Astrocyte of the cerebellum (primary cell): ENCODE measurements at places on chromosomes 7 and 10.
A peak's percentile ranks its signal among the peaks of the same experiment; 100 is the strongest.

DNA sequence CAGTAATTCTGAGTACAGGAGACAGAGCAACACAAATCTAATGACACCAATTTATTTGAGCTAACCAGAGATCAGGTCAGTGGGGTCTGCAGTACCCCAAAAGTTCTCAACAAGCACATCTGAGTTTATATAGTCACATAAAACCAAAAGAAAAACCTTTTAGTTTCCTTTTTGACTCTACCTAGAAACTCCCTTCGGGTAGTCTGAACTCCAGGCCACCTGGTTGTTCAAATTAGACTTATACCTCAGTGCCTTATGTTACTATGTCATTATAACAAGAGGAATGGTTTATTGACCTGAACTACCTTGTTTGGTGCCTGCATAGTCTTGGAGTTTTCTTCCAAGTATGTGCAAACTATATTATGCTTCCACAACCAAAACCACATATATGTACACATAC is 14.6 kb downstream of the ZCWPW1 start:
- no peak for DNase-seq

DNA sequence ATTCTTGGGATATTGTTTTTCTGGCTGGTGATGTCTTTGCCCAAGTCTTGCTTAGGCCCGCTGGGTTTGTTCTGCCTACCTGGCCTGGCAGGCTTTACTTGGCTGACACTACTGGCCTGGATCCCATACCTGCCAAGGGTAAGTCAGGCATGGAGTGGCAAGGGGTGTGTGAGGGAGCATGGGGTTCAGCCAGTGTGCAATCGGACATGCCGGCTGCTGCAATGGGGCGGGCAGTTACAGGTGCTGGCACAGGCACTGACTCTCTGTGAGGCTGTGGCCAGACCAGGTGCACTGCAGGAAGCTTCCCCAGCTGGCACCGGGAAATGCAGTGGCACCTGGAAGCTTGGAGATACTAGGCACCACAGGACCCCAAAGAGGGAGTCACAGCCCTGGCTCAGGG is 168.4 kb downstream of the PON1 start:
- DNase-seq: no peak

- peak; percentile 23 for DNase-seq
Observed at GRCh38 chr7:124085179-124085578, 52.3 kb upstream of the TMEM229A start.

DNA sequence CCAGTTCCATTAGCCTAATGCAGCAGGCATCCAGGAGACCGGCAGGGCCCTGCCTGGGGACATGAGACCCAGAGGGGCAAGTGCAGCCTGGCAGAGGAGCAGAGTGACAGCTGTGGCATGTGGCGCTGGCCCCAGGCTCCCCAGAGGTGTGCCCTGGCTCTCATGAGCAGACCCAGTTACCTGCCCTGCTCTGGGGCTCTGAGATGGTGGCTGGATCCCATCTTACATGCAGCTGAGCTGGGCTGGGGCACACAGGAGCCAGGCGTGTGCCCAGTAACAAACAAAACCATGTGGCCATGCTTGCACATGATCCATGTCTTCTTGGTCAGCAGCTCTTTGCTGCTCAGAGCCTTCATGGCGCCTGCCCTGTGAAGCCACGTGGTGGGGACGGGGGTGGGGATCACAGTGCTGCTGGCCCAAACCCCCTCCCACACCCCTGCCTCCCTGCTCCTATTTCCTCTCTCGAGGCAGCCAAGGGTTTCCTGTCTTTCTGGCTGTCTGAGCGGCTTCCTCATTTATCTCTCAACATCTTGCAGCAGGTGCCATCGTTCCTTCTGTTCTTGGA is 40.3 kb upstream of the GTF2I start:
- DNase-seq: no peak

DNA sequence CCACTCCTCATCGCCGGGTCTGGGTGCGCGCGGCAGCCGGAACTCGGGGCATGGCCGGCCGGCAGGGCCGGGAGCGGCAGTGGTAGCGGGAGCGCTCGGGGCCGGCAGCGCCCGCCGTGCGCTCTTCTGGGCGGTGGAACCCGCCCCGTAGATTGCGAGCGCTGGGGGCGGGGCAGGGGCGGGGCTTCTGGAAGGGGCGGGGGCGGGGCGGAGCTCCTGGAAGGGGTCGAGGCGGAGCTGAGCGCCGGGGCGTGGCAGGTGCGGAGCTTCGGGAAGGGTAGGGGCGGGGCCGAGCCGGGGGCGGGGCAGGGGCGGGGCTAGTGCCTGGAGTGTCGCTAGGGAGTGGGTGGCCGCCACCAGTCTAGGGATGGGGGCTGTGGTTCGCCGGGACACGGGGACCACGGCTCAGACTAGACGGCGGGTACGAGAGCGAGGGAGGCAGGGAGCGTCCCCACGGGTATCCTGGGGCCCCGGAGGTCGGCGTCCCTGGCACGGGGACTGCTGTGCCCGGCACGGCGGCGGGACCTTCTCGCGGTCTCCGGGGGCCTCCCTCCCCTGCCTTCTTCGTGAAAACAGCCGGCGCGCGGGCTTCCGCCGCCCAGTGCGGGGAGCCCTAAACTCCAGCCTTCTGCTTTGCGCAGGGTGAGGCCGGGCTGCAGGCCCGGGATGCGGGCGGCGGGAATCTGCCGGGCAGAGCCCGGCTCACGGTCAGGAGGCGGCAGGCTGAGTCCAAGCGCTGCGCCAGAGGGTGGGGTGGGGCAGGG is at the start of gene STK32C:
STK32C (minus strand) TSS at position 128 of the 764 bp plus-strand sequence; CDS start at position 11, 117 bp downstream.
- peak; percentile 71 for DNase-seq

DNA sequence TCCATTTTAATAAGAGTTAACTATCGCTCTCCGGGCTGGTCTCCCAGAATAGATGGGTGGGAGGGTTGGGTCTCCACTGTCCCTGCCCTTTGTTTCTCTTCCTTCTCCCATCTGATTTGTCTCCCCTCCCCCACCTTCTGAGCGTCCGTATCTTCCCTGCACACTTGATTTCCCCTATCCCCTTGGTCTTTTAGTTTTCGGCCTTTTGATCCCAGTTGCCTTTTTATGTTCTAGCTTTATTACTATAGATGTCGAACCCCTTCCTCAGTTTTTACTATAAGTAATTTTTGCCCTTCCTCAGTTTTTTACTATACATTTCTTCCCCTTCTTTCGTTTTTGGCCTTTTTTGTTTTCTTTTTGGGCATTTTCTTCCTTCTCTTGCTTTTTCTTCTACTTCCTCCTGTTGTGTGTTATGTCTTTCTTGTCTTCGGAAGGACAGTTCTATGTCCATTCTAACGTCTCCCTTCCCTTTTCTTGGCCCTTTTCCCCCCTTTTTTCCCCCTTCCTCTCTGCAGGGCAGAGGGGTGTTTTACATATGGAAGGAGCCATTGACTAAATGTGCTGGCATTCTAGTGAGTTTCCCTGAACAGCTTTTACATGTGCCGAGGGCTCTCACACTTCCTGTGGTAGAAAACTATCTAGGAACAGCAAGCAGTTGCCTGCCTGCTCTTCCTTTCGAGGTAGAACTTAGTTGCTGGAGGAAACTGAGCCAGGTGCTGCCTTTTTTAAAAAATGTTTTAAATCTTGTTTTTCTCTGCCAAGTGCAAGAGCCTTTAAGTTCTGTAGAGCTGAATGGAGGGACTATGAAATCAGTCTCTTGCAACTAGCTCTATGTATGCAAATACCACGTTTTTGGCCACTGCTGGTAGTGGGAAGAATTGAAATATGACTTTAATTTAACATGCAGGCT is 2.8 kb downstream of the TET1 start:
- no peak for DNase-seq

- DNase-seq: no peak
Observed at GRCh38 chr7:138755331-138755747, 42.5 kb upstream of the TMEM213 start.

DNA sequence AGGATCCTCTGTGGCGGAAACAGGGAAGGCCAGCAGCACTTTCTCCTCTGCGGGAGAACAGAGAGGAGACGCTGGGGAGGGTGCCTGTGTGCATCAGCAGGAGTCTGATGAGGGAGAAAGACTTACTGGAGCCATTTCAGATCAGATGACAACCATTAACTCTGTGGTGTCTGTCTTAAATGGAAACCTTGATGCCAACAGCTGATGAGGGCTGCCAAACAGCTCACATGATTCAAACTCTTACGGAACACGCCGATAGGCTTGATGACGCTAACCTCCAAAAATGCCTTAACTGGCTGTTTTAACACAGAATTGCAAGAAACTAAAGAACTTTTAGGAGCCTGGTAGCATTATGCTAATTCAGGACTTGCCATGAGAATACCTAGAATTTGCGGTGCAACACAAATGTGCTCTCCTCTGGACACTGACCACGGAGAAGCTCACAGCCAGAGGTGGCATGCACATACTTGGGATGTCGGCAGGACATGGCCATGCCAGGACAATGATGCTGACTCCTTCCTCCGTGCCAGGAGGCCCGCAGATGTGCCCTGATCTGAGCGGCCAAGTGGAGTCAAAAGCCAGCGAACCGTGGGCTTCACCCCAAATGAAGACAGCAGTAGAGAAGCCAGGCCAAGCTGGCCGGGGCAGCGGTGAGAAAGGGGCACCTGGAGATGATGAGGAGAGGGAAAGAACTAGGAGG is 154.9 kb downstream of the ZMYND11 start:
- DNase-seq: no peak

- no peak for DNase-seq
Observed at GRCh38 chr10:76469675-76470074, 1038.3 kb downstream of the LRMDA start.

DNA sequence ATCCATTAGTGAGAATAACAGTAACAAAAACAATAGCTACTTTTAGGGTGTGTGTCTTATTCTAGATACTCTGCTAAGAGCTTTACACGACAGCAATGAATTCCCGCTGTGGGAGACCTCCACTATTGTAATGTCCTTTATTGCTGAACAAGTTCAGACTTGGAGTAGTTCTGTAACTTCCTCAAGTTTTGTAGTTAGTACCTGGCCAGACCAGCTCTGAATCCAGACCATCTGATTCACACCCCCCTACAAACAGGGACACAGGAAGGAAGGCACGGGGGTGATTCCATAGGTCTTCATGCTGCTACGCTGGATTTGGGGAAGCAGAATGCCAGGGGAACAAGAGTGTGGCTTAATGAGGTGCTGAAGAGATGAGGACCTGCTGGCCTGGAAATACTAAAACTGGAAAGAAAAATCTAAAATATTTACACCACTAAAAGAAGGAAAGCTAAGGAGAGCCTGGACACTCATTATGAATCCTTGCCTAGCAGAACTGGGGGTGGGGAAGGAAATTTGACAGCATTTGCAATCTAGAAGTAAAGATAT is 194.6 kb upstream of the TMEM72 start:
- no peak for DNase-seq

- no peak for DNase-seq
Observed at GRCh38 chr7:44191171-44191570, 1.9 kb upstream of the GCK start.

GRCh38 chr10:7426349-7426748 is 15.5 kb upstream of the SFMBT2 start:
- DNase-seq: no peak

DNA sequence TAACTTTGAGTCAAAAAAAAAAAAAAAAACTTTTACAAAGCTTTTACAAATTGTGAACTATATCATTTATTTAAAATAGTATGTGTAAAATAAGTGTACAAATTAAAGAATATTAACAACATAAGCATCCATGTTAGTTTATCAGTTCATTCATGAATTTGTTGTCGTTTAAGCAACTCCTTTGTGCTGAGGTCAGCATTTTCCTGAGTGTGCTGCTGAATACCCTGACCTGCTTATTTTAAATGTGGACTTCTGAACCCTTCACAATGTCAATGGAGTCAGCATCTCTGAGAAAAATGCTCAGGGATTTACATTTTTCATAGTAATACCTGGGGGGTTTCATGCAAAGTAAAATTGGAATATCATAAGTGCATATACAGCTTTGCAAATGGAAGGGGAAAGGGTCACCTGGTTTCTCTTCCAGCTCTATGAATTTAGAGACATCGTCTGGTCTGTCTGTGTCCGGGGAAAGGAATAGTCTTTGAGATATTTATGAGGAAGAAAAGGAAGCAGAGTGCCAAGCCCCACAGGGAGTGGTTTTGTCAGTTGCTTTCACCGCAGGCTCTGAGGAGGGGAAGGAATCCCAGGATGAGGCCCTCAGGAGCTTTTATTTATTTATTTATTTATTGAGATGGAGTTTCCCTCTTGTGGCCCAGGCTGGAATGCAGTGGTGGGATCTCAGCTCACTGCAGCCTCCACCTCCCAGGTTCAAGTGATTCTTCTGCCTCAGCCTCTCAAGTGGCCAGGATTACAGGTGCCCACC is 125.5 kb upstream of the SVIL start:
- DNase-seq: no peak

GRCh38 chr10:117755659-117756014 is 213.1 kb downstream of the EMX2 start:
- no peak for DNase-seq

GRCh38 chr10:124476043-124476725 is 14.6 kb downstream of the LHPP start:
- DNase-seq: no peak

DNA sequence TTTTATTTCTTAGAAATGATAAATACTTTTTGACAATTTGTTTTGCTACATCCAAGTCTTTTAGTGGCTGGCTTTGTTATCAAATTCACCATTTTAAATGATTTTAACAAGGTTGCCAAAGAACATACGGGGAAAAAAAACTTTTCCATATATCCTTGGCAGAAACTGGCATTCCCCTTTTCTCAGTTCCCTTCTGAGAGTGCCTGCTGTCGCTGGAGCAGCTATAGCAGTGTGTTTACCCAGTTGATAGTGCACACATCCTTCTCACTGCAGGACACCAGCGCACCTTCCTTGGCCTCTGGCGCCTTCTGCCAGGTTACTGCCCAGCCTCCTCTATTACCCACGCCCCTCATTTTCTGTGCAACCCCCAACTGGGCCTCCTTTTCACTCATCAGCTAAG is 94.1 kb downstream of the ALOX5 start:
- no peak for DNase-seq

- peak; percentile 22 for DNase-seq
Observed at GRCh38 chr7:133434246-133434865, 181.5 kb downstream of the EXOC4 start.

GRCh38 chr10:77305650-77306632 is 331.7 kb downstream of the KCNMA1 start:
- no peak for DNase-seq
